OCI-LY7 (cell line): ENCODE measurements at places on chromosomes 12 and 14. TPM values are rescaled to one million over a fixed set of nuclear protein-coding genes. Genes with fewer than 3 reads are reported as not detected.
A peak's percentile ranks its signal among the peaks of the same experiment; 100 is the strongest.

DNA sequence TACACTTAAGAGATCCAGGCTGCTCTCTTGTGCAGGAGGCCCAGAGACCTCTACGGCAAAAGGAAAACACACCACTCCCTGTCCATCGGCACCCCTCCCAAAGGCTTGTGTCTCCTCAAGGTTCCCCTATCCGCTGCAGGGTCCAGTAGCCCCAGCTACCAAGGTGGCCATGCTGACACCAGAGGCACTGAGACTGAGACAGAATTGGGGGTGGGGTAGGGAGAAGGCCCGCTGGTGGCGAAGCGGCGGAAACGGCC, 590 bp downstream of the DDIT3 start:
- peak; percentile 47 for DNase-seq

DNA sequence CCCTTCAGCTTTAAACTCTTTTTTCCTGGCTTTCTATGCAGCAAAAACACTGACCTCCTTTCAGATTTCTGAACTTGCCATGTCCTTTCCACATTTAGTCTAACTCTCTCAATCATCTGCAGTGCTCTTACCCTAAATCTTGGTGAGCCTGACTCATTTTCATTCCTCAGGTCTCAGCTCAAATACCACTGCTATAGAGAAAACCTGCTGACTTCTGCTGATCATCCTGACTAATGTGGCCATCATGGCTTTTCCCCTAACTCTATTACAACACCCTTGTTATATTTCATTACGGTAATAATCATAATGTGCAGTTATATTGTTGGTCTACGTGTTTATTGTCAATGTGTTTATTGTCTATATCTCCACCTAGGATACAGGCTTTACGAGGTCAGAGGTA, 207.3 kb upstream of the OR4E1 start:
- no peak for DNase-seq

The TAS2R46 gene
- total RNA-seq = 1.4 and 1.6 TPM in 2 replicates

DNA sequence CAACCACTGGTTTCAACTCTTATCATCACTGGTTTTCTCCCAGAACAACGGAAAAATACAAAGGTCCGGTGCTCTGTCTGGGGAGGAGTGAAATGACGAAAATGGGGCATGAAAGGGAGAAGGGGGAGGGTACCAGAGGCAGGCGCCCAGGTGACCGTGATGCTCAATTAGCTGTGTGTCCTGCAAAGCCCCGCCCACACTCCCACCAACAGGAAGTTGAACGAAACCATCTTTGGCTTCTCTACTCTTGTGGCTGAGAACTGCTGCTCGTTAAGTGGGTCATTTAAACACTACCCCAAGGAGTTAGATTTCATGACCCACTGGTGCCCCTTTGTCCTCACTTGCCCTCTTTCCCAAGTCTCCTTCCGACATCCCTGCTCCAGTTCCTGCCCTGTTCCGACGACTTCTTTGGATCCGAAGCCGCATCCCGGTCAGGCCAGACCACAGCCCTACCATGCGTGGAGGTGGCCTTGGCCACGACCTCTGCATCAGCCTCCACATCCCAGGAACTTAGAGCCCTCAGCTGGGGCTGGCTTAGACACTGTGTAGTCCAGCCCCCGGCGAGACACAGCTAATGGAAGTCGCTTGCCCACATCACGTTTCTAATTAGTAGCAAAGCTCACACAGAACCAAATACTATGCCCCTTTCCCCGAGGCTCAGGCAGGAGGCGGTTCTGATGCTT, 11.4 kb upstream of the LRTM2 start:
- DNase-seq = no peak

- DNase-seq = no peak
Observed at GRCh38 chr12:117450209-117450608, 88.8 kb upstream of the NOS1 start.

- no peak for DNase-seq
Observed at GRCh38 chr12:132404435-132404855, 75.1 kb upstream of the GALNT9 start.

The PEBP1 gene
- 138 and 154 TPM in 2 replicates for total RNA-seq

GRCh38 chr12:2634471-2634870, 160.3 kb upstream of the FKBP4 start:
- no peak for DNase-seq

- no peak for DNase-seq
Observed at GRCh38 chr12:21476949-21477348, 24.5 kb downstream of the RECQL start.

The CCNK gene
- 69.0 and 76.3 TPM in 2 replicates for total RNA-seq

DNA sequence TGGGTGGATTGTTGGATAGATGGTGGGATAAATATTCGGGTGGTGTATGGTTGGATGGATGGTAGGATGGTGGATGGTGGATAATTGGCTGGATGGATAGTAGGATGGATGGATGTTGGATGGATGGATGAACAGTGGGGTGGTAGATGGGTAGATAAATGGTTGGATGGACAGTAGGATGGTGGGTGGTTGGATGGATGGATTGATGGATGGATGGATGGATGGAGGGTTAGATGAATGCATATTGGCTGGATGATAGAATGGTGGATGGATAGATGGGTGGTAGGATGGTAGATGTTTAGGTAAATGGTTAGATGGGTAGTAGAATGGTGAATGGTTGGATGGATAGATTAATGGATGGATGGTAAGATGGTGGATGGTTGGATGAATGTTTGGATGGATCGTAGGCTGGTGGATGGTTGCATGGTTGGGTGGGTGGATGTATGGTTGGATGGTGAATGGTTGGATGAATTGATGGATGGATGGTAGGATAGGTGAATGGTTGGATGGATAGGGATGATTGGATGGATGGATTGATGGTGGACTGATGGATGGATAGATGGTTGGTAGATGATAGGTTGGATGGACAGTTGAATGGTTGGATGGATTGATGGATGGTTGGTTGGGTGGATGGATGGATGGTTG, 23.6 kb downstream of the ZBTB42 start:
- DNase-seq = no peak

DNA sequence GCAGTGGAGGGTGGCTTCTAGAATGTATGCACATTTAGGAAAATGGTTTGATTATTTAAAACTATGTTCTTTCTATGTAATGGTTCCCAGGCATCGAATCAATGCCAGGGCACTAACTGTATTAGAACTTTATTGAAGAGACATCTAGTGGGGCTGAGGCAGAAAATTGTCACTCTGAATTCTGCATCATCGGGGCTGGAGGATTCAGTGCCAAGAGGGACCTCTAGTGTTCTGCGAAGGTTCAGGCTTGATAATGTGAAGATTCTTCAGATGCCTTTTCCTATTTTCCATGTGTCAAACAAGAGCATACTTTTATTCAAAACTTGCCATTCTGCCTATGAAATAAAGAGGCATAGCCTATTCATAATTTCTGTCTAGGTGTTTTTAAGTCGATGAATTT, 146.3 kb downstream of the CAND1 start:
- DNase-seq = peak; percentile 35

DNA sequence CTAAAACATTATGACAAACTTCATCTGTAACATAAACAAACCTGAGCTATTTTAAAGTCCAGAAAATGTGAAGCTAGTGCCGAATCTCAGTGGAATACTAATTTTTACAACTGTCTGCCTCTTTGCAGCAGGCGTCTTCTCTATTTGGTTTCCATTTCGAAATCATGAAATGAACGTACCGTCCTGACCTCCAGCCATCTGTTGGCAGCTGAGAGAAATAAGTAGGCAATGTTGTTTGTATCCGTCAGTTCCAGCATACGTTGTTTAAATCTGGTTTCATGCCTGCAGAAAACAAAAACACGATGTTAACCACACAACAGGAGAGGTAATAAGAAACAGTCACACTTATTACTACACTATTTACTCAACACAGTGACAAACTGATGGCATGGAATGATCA, 54.3 kb upstream of the KCNJ8 start:
- DNase-seq = no peak

DNA sequence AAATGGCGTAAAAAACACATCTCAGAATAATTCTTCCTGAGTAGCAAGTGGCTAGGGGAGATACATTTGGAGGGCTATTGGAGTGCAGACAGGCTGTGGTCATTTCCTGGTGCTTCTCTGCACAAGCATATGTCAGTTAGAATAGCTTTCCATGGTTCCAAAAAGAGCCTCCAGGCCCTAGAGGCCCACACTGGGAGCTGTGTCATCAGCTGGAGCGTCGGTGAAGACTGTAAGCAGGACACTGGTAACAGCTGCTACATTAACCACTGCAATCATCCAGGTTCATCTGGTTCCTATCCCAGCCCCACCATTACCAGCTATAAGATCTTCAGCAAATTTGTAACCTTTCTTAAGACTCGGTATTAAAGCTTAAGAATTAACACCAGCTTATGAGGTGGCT, 31.7 kb upstream of the APPL2 start:
- no peak for DNase-seq

GRCh38 chr12:122992386-122992785, 11.9 kb downstream of the ARL6IP4 start:
- DNase-seq = no peak

- DNase-seq = no peak
Observed at GRCh38 chr12:121767525-121768016, 25.9 kb downstream of the RHOF start.

DNA sequence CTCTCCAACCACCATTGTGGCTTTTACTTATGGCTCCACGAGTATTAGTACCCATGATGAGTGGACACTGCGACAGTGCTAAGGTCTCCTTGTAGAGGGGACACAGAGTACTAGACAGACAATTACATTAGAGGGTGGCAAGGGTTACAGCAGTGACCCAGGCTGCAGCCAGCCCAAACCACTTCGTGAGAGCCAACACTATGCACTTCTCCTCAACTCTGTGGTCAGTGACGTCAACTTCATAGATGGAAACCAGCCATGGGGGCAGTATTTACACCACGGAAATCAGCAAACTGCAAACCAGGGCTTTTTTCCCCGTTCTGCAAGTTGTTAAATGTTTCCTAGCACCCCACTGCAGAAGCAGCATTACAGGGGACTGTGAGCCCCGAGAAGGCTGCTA, 61.6 kb upstream of the ZFP36L1 start:
- no peak for DNase-seq

DNA sequence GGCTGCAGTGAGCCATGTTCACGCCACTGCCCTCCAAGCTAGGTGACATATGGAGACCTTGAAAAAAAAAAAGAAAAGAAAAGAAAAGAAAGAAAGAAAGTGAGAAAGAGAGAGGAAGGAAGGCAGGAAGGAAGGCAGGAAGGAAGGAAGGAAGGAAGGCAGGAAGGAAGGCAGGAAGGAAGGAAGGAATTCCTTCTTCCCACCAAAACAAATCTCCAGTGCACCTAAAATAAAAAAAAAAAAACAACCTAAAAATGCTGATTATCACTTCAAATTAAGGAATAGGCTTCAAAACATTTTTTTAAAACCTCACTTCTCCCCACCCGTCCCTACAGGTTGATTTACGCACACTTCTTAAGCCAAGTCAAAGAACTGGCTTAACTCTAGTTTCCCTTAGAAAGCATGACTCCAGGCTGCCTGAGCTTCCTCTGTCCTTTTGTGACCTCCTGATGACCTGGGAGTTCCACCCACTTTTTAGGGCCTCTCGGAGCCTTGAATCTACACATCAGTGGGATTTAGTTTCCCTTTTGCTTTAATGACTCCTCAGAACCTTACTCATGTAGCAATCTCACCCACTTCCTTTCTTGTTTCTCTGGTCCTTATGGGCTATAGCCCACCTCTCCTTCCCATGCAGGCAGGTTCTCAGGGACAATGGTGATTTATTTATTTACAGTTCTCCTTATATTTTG, 18.6 kb downstream of the DUSP6 start:
- DNase-seq = no peak

- DNase-seq = peak; percentile 80
Observed at GRCh38 chr14:55430024-55430690, 10.3 kb downstream of the TBPL2 start.

DNA sequence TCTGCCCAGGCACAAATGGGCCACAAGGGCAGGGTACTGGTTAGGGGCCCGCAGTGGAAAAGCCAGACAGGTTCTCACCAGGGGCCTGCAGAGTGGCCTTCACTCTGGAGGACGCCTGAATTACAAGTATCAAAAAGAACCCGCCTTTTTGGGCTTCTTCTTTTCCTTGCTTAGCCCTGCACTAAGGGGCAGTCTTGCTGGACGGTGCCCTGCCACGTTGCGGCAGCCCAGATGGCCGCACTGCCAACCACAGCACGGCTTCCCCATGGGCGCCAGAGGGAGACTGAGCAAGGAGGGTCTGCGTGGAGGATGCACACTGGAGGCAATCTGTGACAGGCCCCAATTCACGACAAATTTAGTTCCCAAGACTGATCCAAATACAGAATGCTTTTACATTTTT, 18.3 kb upstream of the CDK2AP1 start:
- DNase-seq = no peak

- DNase-seq = no peak
Observed at GRCh38 chr14:91303924-91304229, 59.4 kb upstream of the GPR68 start.

- DNase-seq = no peak
Observed at GRCh38 chr14:60958146-60958545, 22.7 kb downstream of the TRMT5 start.

GRCh38 chr12:29223426-29223825, 74.3 kb downstream of the FAR2 start:
- DNase-seq = no peak

The ALX1 gene
- not detected in 2 replicates for total RNA-seq

The IFI27L1 gene
- 61.5 and 63.4 TPM in 2 replicates for total RNA-seq

DNA sequence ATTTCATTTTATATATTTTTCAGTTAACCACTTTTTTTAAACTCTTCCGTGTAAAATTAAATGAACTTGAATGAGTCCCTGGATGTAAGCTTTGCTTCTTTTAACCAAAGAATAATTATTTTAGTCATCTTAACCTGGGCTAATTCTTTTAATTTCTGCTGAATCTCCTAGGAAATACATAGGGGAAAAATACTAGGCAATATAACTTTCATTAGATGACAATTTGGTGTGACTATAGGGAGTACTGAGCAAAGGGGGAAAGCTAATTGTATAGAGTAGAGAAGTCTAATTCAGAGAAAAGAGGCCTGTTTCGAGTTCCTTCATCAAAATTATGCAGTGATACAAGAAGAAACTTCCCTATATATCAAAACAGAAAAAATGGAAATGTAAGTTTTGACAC, 388.1 kb downstream of the NOVA1 start:
- no peak for DNase-seq

DNA sequence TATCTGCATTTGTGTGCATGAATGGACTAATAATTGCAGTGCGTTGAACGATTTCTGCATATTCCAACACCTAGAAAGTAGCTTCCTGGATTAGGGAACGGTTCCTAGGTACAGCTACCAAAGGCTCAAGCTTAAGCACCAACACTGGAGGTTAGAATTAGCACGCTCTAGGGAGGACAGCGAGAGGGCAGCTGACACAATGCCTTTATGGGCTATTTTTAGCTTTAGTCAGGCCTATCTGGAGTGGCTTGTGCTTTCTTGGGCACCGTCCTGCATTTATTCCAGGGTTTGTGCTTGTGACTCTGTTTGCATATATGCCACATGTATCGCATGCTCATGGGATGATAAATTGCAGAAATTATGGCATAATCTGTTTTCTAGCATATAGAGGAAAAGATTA, 13.7 kb downstream of the ETV6 start:
- DNase-seq = no peak

- DNase-seq = no peak
Observed at GRCh38 chr14:52910572-52910971, 40.3 kb downstream of the FERMT2 start.

- no peak for DNase-seq
Observed at GRCh38 chr14:49483268-49483667, 102.9 kb downstream of the RPS29 start.

The SLC5A8 gene
- not detected in 2 replicates for total RNA-seq

The CCDC197 gene
- not detected in 2 replicates for total RNA-seq

- no peak for DNase-seq
Observed at GRCh38 chr14:52000019-52000582, 10.8 kb downstream of the RTRAF start.
